ENCODE measurements at places on chromosomes 2 and 18.

GRCh38 chr2:15811367-15811766 is 129.0 kb upstream of the MYCN start:
- no peak for DNase-seq

GRCh38 chr2:784753-785152 is 107.5 kb upstream of the TMEM18 start:
- DNase-seq, result no peak

- no peak for DNase-seq
These were observed 109.9 kb downstream of the GAREM1 start for GRCh38 chr18:32360682-32361345.

DNA sequence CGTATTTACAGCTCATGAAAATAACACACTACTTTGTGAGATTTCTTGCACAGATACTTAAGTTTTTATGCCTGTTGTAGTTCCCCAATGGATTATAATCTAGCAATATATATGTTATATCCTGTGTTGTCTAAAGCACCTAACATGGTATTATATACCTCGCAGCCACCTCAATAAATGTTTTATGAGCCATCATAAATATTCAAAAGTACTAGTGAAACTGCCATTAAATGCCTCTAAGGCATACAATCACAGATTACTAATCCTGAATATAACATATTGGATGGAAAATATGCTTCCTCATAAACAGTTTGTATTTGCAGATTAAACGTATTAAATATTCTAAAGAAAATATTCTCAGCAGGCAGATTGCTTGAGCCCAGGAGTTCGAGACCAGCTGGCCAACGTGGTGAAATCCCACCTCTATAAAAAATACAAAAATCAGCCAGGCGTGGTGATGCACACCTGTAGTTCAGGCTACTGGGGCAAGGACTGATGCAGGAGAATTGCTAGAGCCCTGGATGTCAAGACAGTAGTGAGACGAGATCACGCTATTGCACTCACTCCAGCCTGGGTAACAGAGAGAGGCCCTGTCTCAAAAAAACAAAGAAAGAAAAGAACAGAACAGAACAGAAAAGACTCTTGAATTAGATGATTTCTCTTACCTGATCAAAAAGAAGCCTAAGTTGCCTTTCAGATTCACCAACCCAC is 64.1 kb downstream of the ATAD2B start:
- DNase-seq, result no peak

GRCh38 chr2:8679567-8679826 is 2.4 kb upstream of the ID2 start:
- DNase-seq, result no peak

GRCh38 chr2:159128191-159128590 is 158.3 kb downstream of the WDSUB1 start:
- DNase-seq, result no peak

- DNase-seq, result no peak
These were observed 15.5 kb upstream of the DUSP19 start for GRCh38 chr2:183063083-183063482.

- no peak for DNase-seq
These were observed 4.0 kb downstream of the TMEM17 start for GRCh38 chr2:62501794-62502500.

GRCh38 chr2:141654311-141654710 is 476.5 kb downstream of the LRP1B start:
- DNase-seq, result no peak

DNA sequence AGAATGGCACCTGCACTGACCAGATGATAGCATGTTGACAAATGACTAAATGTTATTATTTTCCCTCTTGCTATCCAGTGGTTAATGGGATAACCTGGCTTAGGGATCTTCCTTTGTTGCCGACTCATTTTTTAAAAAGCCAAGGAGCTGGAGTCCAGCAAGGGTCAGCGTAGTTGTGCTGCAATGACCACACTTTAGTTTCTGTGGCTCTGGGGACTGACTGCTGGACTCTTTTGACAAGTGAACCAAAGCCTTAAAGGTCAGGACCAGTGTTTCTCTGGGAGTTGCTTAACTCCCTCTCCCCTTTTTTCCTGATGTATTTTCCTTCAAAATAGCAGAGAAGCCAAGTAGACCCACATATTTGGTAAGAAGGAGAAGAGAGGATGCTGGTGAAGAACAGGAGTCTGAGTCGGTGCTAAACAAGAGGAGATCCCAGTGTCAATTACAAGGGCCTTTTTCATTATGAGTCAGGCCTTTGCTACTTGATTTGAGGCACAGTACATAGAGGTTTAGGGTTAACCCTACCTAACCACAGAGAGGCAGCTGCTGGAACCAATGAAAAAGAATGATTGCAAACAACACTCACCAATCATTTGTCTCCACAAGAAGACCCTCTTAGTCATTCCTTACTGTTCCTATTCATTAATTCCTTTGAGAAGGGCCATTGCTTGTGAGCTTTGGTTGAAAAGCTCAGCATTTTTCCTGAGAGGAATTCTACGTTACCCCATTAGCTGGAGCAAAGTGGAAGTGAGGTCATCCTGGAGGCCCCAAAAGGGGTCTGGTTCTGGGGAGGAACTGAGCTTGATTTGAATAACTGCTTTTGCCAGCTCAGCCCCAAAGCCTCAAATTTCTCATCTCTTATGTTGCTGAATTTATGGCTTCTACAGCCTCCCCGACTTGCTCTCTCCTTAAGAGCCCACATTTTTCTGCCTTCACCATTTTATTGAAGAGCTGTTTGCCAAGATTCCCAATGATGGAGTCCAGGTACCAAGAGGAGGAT is 137.6 kb upstream of the HNMT start:
- DNase-seq, result no peak

DNA sequence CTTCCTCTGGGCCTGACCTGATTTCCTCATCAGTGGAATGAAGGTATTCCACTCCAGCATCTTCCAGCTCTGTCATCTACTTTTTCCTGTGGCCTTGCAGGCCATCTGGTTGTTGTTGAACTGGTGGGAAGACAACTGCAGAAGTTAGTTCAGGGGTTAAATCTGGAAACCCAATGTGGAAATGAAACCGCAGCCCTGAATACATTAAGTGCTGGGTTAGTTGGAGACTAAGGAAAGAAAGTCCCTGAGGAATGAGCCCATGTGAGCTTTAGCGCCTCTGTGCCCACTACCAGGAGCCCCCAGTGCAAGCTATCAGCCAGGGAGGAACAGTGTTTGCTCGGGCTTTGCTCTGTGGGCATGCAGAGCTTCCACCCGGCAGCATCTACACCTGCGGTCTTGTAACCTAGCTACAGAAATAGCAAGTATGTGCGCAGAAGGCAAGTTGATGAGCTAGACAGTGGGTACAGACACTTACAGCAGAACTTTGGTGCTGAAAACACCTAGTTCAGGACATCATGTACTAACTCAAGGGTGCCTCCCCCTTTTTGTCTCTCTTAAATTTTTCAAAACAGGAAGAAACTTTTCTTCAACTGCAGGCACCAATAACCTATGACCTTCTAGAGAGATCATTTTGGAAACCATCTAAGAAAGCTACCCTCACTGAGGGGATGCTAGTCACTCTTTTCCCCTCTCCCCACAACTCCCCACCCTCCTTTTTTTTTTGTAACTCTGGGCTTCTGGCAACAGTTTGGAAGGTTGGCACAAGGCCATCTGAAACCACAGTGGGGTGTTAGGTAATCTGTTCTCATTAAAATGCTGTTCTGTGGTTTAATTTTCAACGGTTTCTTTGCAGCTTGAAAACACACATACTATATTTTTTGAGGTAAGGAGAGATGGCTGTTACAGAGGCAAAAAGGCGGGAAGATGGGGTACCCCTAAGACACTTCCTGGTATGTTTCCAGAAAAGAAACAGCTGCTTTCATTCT is 18.3 kb upstream of the CXCR4 start:
- DNase-seq, result peak; percentile 85

DNA sequence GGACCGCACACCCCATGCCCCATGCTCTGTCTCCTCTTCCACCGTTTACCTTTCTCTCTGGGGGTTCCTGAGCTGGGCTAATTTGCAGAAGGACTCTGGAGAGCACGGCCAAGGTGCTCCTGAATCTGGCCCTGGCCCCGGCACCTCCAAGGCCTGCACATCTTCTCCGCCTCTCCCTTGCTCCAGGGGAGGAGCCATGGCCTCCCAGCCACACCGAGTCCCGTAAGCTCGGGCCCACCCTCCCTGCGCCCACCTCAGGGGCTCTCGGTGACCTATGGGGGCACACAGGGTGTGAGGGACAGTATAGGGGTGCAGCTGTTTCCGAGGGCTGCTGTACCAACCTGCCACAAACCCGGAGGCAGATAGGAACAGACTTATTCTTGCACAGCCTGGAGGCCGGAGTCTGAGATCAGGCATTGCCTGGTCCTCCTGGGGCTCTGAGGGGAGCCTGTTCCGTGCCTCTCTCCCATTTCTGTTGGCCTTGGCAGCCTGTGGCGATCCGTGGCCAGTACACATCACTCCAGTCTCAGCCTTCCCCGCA is 127.3 kb upstream of the GPC1 start:
- no peak for DNase-seq

GRCh38 chr18:34789768-34790344 is 79.8 kb downstream of the DTNA start:
- no peak for DNase-seq

GRCh38 chr2:135504811-135505210 is 26.2 kb downstream of the ZRANB3 start:
- no peak for DNase-seq

GRCh38 chr18:40532046-40532445 is 1423.0 kb upstream of the PIK3C3 start:
- DNase-seq, result no peak

GRCh38 chr2:107393516-107393915 is 433.2 kb upstream of the RGPD4 start:
- no peak for DNase-seq

DNA sequence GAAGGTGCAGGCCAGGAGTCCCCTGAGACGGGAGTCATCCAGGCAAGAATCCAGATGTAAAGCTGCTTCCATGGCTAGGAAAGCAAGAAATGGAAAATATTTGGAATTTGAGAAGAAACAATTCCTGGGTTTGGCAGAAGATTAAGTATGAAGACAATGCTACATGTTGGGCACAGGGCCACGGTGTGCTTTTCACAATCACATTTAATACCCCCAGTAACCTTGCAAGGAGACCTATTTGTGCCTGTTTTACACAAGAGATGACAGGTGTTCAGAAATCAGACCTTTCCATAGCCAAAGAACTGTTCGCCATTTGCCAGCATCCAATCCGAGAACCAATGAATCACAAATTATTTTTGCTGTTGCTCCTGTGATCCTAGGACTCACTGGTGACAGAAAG is 50.5 kb downstream of the KCTD1 start:
- no peak for DNase-seq

DNA sequence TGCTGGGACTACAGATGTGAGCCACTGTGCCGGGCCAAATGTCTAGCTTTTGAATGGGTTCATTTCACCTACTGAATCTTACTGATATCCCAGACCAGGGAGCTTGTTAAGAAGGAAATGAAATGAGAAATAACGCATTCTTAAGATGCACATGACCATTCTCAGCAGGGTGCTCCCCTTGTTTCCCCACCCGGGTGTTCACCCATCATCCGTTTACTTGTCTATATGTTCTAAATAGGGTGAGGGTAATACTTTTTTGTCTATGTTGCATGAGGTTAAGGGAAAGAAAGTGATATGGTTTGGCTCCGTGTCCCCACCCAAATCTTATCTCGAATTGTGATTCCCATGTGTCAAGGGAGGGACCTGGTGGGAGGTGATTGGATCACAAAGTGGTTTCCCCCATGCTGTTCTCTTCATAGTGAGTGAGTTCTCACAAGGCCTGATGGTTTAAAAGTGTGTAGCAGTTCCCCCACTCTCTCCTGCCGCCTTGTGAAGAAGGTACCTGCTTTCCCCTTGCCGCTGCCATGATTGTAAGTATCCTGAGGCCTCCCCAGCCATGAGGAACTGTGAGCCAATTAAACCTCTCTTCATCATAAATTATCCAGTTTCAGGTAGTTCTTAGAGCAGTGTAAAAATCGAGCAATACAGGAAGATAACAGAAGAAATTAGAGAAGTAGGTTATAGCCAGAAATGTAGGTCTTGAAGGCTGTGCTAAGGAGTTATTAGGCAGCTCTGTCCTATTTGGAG is 129.1 kb downstream of the DDX1 start:
- DNase-seq, result no peak

- no peak for DNase-seq
These were observed 940.9 kb downstream of the SLC4A3 start for GRCh38 chr2:220568296-220568695.

DNA sequence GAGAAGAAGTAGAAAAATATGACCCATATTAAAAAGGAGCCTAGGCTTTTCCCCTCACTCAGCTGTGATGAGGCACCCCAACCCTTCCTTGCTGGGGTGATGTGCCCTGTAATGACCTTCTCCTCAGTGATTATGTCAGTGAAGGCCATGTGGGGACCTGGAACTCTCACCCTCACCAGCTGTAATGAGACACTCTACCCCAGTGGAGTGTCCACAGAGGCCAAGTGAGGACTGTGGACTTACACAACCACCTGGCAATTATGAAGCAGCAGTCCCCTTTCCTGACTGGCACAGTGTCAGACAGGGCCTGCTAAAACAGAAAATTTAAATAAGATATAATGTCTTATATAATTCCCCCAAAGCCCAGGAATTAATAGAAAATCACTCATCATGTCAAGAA is 54.2 kb downstream of the SEMA4F start:
- no peak for DNase-seq

- DNase-seq, result no peak
These were observed 78.4 kb upstream of the FZD7 start for GRCh38 chr2:201955231-201955630.

- DNase-seq, result no peak
These were observed 331.3 kb upstream of the PKDCC start for GRCh38 chr2:41716497-41716896.

DNA sequence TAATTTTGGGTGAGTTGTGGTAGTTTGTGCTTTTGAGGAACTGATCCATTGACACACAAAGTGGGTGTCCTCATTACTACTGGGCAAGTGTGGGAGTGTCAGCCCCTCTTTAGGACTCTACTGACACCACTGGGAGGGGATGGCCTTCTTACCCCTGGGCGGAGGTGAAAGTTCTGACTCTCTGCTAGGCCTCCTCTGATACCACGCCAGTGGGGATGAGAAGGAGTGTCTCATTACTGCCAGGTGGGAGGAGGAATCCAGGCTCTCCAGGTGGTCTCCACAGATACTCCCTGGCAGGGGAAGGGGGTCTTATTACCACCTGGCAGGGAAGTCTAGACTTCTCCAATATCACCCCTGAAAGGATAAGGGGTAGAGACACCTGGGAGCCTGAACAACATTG is 9.1 kb downstream of the LCLAT1 start:
- DNase-seq, result no peak

- DNase-seq, result no peak
These were observed 603.3 kb downstream of the TDRD15 start for GRCh38 chr2:21727101-21727500.

DNA sequence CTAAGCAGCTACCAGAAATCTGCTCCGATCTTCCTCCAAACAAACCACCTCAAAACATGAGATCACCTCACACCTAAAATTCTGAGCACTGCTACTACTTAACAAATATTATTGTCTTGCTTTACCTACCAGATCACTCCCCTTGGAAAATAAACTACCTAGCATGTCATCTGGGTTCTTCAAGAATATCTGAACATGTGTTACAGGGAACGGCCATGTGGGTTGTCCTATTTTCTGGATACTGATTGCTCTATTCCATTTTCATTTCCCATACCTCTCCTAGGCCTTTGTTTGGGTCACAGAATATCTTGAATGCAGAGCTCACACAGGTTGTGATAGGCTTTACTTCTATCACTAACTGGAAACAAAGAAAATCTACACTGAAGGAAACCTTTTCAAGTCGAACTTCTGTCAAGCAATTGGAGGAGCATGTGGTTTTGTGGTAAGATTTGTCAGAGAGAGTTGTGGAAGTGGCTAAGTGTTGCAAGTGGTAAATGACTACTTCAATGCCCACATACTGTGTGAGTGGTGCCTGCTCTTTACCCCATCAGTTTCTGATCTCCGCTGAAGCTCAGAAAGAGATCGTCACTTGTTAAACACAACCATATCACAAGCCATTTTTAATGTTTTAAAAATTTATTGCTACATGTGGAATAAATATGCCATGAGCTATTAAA is 739.1 kb upstream of the ZEB2 start:
- DNase-seq, result peak; percentile 69
